ENCODE measurements at places on chromosomes 11 and 22.

DNA sequence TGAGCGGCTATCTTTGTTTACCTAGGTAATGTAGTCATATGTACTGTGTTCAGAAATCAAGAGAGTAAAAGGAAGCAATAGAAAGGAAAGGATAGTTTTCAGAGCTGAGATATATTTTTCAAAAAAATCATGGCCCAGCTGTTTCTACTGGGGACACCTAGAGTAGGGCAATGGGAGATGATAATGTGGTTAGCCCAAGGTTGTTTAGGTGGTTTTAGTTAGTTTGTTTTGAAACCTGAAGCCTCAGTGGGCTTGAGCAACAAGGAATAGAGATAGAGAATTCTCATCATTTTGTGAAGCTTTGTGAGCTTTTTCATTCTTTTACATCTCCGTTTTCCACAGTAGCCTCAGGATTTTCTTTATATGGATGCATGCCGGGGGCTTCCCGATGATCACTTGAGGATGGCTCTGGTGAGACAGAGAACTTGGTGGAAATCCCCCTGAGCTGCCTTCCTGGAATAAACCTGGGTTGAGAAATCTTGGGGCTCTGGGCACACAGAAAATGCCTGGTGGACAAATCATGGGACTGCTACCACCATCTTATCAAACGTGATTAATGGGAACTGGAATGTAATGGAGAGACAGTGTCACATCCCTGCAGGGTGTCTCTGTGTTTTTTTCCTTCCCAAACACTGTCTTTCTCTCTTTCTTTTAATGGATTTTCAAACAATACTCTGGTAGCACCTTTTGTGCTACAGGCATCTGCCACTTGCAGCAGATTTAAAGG lies 49.0 kb downstream of the ARHGAP42 start:
- H3K4me3 ChIP-seq = no peak overlapping the region
- H3K27me3 ChIP-seq = no peaks in the 10 kb centered on the region
- peak; percentile 85 for DNase-seq
- H3K27ac ChIP-seq = no peak overlapping the region
- peaks cover 5% of the 10 kb centered on the region for H3K4me1 ChIP-seq
- H3K36me3 ChIP-seq = no peaks in the 10 kb centered on the region

GRCh38 chr11:13970986-13971385 lies 8.5 kb downstream of the SPON1 start:
- no peaks in the 10 kb centered on the region for H3K4me1 ChIP-seq
- H3K27me3 ChIP-seq = no peaks in the 10 kb centered on the region
- no peak overlapping the region for H3K4me3 ChIP-seq
- DNase-seq = no peak
- H3K27ac ChIP-seq = no peak overlapping the region

DNA sequence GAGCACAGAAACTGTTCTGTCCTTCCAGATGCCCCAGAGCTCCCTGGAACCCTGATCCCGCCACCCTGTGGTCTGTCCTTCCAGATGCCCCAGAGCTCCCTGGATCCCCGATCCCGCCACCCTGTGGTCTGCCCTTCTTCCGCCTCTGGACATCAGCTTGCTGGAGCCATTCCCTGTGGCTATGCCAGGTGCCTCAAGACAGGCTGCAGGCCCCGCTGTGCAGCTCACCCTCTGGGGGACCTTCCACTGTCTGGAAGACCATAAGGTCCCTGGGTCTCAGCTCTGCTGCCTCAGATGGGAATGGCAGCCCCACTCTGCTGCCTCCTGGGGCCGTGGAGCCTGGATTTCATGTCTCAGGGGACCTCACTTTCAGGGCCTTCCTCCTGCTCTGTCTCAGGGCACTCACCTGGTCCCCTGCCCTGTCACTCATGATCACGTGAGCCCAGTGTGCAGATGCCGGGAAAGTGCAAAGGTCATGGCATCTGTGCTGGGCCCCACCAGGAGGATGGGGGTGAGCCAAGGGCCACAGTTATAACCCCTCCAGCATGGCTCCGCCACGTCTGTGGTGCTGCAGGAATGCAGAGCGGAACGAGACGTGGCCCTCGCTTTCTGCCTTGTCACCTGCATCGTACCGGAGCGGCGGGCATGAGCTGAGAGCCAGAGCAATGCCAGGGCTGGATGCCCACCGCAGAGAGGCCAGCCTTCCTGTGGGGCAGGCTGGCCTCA lies 1520.7 kb downstream of the BRD1 start:
- no peak overlapping the region for H3K4me3 ChIP-seq
- H3K27ac ChIP-seq = no peak overlapping the region
- no peak for DNase-seq

DNA sequence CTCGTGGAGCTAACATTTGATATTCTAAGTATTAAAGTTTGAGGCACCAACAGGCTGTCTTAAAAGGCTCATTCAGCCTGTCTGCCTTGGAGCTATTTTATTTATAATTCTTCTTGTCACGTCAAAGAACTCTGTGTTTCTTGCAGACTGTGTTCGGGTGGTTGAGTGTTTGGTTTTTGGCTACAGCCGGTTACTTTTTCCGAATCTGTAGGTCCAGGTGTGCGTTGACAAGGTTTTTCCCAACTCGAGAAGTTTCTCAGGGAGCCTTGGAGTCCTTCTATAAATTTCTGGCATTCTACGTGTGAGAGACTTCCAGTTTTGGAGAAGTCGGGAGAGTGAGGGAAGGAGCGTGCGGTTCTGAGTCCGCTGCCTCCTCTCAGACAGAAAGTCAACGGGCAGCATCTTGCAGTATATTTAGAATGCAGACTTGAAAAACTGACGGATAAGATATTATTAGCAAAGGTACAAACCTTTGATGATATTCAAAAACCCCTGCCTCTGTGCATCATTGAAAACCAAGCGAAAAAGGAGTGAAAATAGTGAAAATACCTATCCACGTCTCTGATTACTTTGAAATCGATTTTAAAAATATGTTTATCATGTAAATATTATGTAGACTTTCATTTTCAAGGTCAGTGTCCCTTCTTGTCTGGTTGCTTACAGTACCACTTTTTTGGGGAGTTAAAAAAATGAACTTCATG lies 85.2 kb upstream of the PPARA start:
- DNase-seq = no peak
- no peak overlapping the region for H3K4me3 ChIP-seq
- H3K36me3 ChIP-seq = peaks cover 5% of the 10 kb centered on the region

GRCh38 chr22:18031695-18032454 lies 7.5 kb upstream of the MICAL3 start:
- H3K36me3 ChIP-seq = no peaks in the 10 kb centered on the region
- H3K4me3 ChIP-seq = peak overlapping the region; percentile 19
- peak overlapping the region; percentile 97 for H3K27ac ChIP-seq
- H3K27me3 ChIP-seq = no peaks in the 10 kb centered on the region
- peaks cover 19% of the 10 kb centered on the region for H3K4me1 ChIP-seq
- DNase-seq = peak; percentile 85

- H3K4me1 ChIP-seq = no peaks in the 10 kb centered on the region
- peak overlapping the region; percentile 29 for H3K27ac ChIP-seq
- DNase-seq = peak; percentile 83
- H3K4me3 ChIP-seq = no peak overlapping the region
These were observed 72.1 kb downstream of the RNF169 start for GRCh38 chr11:74820763-74821162.

DNA sequence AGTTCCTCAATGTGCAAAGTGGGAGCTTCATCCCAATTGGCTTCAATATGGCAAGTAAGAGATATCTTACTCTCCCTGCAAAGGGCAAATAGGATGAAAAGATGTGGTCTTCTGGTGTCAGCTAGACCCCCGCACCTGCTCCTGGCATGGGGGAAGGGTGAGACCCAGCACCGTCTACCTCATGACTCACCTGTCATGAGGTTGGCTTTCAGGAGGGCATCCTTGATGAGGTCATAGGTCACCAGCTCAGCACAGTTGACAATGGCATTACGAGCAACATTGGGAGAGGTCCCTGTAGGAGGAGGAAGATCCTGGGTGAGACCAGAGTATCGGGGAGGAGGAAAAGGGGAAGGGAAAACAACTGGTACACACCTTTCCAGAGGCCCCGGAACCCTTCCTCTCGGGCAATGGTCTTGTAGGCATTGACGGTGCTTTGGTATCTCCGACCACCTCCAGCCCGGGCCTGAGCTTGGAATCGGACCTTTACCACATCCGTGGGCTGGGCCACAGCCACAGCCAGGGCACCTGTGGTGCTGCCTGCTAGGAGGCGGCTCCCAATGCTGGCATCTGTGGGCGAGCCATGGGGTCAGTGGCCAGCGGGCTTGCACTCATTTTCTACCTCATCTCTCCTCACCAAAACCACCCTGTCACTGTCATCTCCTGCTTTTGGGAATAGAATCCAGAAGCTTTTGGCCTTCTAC lies 6.0 kb downstream of the UCP2 start:
- no peak overlapping the region for H3K4me3 ChIP-seq
- DNase-seq = no peak
- no peak overlapping the region for H3K27ac ChIP-seq
- H3K4me1 ChIP-seq = peaks cover 24% of the 10 kb centered on the region

DNA sequence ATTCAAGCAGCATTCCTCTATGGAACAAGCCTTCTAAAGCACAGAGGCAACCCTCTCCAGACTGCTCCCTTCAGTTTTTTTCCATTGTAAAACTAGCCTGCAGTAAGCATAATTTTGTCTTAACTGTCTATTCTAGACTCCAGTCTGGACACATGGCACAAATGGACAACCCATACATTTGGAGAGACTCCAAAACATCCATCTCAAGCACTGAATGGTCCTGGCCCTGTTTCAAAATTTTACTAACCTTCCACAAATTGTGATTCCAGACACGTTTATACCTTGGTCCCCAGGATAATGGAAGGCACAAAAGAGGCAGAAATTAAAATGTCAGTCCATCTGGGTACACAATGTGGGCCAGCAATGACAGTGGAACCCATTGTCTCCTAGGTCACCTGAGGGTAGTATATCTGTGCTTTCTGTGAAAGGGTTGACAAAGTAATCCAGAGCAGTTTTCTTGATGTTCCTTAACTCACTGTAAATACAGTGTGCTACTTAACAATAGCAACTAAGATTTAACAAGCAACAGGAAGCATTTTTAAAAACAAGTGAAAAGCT lies 16.2 kb upstream of the SESN3 start:
- no peaks in the 10 kb centered on the region for H3K36me3 ChIP-seq
- no peak for DNase-seq
- no peak overlapping the region for H3K4me3 ChIP-seq
- no peak overlapping the region for H3K27ac ChIP-seq

DNA sequence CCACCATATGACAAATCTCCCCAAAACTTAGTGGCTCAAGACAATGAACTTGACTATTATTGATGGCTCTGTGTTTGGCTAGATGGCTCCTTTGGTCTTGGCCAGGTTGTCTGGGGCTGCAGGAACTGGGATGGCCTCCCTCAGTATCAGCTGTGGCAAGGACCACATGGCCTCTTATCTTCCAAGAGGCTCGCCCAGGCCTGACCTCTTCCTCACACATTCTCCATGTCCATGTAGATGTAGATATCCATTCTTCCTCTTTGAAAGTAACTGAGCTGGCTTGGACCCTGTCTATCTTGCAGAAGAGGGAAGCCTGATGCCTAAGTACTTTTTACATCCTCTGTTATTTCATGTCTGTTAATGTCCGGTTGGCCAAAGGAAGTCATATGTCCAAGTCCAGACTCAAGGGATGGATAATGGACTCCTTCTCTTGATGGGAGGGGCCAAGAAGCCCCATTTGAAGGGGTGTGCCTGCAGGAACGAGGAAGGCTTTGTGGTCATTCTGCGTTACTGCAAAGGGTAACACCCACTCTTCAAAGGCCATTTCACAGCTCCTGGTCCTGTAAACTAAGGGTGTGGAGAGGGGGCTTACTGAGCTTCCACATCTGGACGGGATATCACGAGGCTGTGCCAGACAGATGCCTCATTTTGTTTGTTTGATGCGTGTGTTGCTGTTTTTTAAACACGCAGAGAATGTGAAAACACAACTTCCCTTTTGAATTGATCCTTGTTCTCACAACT lies 87.1 kb downstream of the GRIK4 start:
- peaks cover 33% of the 10 kb centered on the region for H3K27me3 ChIP-seq
- H3K27ac ChIP-seq = no peak overlapping the region
- no peak overlapping the region for H3K4me3 ChIP-seq
- H3K4me1 ChIP-seq = no peaks in the 10 kb centered on the region
- no peak for DNase-seq

- peaks cover 4% of the 10 kb centered on the region for H3K4me1 ChIP-seq
- H3K4me3 ChIP-seq = no peak overlapping the region
- no peak overlapping the region for H3K27ac ChIP-seq
- no peaks in the 10 kb centered on the region for H3K36me3 ChIP-seq
These were observed 58.6 kb downstream of the DDIAS start for GRCh38 chr11:82959987-82960778.

DNA sequence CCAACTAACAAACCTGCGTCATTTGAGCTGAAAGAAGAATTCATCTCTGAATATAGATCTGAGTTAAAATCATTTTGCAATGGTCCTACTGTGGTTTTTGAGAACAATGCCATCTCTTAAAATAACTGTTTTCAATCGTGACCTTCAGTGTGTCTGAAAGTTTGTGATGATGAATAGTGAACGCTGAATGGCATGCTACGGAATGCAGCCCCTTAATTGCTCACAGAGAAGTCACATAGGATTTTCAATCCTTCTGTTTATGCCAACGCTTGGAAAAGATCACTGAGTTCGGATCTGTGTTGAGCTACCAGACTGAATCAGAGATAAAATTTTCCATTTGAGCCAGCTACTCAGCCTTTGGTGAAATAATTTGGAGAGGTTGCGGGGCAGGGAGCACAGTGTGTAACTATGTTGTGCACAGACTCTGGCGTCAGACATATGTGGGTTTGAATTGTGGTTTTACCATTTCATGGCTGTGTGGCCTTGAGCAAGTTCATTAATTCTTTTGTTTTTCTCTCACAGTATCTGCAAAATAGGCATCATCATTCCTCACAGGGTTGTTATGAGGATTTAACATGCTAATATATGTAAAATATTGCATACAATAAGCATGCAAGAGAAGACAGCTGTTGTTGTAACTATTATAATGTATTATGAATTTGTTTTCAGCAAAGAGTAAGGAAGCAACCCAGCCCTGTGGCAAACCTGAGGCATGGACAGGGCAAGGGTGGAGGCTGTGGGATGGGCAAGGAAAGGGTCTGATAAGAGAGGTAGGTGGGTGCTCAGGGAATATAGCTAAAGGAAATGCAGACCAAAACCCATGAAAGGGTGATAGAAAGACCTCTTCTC lies 679.9 kb downstream of the KCNA4 start:
- H3K4me1 ChIP-seq = peaks cover 2% of the 10 kb centered on the region
- H3K4me3 ChIP-seq = no peak overlapping the region
- no peak for DNase-seq
- no peaks in the 10 kb centered on the region for H3K27me3 ChIP-seq

All from mesenchymal stem cell (in vitro differentiated cells and primary cell).